GOT3 (cell line): ENCODE measurements at places on chromosomes 3 and 15.

- DNase-seq = no peak
Measured at GRCh38 chr15:25415217-25415616, 23.6 kb downstream of the UBE3A start.

- no peak for DNase-seq
Measured at GRCh38 chr15:49096090-49096750, 50.0 kb upstream of the SECISBP2L start.

- no peak for DNase-seq
Measured at GRCh38 chr3:72533591-72534473, 314.4 kb downstream of the SHQ1 start.

- DNase-seq = no peak
Measured at GRCh38 chr15:65249641-65250040, 37.0 kb downstream of the PARP16 start.

DNA sequence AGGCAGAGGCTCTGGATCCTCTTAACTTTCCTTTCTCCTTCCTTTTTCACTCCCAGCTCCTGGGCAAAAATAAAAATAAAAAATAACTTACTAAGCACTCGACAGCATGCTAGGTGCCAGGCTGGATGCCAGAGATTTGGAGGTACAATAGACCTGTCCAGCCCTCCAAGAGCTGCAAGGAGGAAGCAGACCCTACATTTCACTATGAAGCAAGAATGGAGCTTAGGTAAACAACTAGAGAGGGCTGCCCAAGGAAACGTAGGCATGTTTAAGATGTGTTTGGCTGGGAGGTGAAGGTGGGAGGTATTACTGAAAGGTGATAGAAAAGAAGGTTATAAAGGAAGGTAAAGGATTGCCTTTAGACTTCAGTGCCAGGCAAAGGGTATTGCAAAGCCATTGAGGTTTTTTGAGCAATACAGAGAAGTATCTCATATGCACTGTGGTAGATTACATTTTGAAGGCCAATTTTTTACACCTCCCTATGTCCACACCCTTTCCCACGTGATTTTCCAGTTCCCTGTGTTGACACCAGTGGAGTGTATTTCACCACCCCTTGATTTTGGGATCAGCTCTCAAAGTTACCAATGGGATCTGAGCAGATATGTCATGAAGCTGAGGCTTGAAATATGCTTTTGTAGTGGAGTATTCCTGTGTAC, 69.1 kb downstream of the DCLK3 start:
- DNase-seq = no peak

- DNase-seq = no peak
Measured at GRCh38 chr3:39137991-39138803, 15.2 kb downstream of the CSRNP1 start.

DNA sequence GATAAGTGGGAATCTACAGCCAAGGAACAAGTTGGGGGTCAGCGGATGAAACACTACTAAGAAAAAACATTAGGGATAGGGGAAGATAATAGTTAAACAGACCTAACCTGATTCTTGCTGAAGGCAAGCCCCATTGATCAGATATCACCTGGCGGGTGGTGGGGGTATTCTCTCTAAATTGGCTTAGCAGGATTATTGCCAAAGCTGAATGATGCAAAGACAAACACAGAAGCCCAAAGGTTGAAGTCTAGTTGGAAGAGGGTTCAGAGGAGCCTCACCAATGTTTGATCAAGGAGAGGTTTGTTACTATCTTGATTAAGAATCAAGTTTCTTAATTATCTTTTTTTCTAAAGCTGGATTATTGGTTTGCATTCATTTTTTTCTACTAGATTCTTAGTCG, 371.9 kb upstream of the CNTN4 start:
- no peak for DNase-seq

GRCh38 chr15:31477301-31477700, 150.7 kb downstream of the KLF13 start:
- DNase-seq = no peak

- no peak for DNase-seq
Measured at GRCh38 chr3:195238586-195239118, 32.3 kb downstream of the XXYLT1 start.

GRCh38 chr15:79373728-79374127, 58.4 kb upstream of the MINAR1 start:
- DNase-seq = no peak

GRCh38 chr3:126284258-126284904, 72.8 kb downstream of the KLF15 start:
- no peak for DNase-seq

GRCh38 chr3:101134331-101134730, 141.1 kb upstream of the ABI3BP start:
- no peak for DNase-seq
